ENCODE measurements at places on chromosomes 7 and 10. TPM values are rescaled to one million over a fixed set of nuclear protein-coding genes. Genes with fewer than 3 reads are reported as not detected.

The SLC26A3 gene
- total RNA-seq = not detected

The FFAR4 gene
- total RNA-seq = not detected

The SCD gene
- total RNA-seq = 329 TPM

The ACTA2 gene
- total RNA-seq = 53.0 TPM

The MAGI2 gene
- total RNA-seq = 12.8 TPM

The MCM10 gene
- total RNA-seq = 0.34 TPM

The ASAH2 gene
- total RNA-seq = 0.26 TPM

The NXPH1 gene
- not detected for total RNA-seq

The HMX3 gene
- total RNA-seq = 0.16 TPM

The GHRHR gene
- not detected for total RNA-seq

The GIMAP7 gene
- total RNA-seq = not detected

The FGL2 gene
- total RNA-seq = 170 TPM

The USP54 gene
- 7.8 TPM for total RNA-seq

The FAM237B gene
- not detected for total RNA-seq

The OR6V1 gene
- not detected for total RNA-seq

The RSU1 gene
- 27.0 TPM for total RNA-seq

The PLEKHS1 gene
- not detected for total RNA-seq

The PON3 gene
- total RNA-seq = under 0.01 TPM

The CALHM3 gene
- total RNA-seq = not detected

The EPO gene
- total RNA-seq = not detected

The SEMA3D gene
- total RNA-seq = 4.0 TPM

The SNX10 gene
- not detected for total RNA-seq

The CTAGE8 gene
- total RNA-seq = 0.60 TPM

The LIPM gene
- not detected for total RNA-seq

The SPDYE2B gene
- total RNA-seq = not detected

The RNF32 gene
- total RNA-seq = 1.3 TPM

The SYT15B gene
- not detected for total RNA-seq

All from bronchial smooth muscle cell (primary cell).